Stimulated activated CD8-positive, alpha-beta memory T cell treated with anti-CD3 and anti-CD28 coated beads, Interleukin-15, amount 100 ng/mL, for 48 hours (primary cell): ENCODE measurements at places on chromosomes 2 and 18.

GRCh38 chr2:26633993-26634595, 7.1 kb downstream of the CIB4 start:
- no peak for DNase-seq

DNA sequence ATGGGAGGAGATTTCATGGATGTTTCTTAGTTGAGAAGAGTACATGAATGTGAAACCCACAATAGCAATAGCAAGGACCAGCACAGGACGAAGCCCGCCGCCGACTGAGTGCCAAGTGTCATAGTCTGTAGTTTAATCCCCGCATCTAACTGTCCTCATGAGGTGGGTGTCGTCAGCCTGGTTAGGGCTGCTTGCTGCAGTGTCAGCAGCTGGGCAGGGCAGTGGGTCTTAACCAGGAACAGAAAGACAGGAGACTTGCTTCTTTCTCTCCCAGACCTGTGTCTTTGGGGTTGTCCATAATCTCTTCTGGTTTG, 146.6 kb downstream of the VAPA start:
- no peak for DNase-seq

DNA sequence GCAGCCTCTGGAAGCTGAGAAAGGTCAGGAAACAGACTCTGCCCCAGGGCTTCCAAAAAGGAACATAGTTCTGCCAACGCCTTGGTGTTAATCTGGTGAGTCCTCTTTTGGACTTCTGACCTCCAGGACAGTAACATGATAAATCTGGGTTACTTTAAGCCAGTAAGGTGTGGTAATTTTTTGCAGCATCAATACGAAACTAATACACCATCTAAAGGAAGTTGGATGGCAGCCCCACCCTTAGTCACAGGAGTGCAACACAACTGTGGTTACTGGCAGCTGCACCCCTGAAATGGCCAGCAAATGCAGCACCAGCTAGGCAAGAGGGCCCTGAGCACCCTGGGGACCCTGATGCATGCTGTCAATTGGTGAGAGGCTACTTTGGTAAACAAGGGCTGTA, 25.8 kb downstream of the CREG2 start:
- DNase-seq: no peak

GRCh38 chr2:129488376-129488775, 491.1 kb upstream of the RAB6C start:
- DNase-seq: no peak
